ENCODE measurements at places on chromosomes 7 and 10.

DNA sequence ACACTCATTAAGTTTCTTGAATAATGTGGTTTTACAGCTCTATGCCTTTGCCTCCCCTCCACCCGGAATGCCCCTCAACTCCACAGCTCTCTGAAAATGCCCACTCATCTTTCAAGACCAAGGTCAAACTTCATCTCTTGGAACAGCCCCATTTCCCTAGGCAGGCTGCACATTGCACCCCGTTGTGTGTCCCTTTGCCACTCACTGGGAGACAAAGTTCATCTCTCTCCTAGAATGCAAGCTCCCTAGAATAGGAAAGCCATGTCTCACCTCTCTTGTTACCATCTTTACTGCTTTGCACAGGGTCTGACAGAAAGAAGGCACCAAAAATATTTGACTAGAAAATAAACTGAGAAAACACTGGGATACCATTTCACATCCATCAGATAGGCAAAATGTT is 33.3 kb downstream of the UBE2H start:
- no peak for DNase-seq

DNA sequence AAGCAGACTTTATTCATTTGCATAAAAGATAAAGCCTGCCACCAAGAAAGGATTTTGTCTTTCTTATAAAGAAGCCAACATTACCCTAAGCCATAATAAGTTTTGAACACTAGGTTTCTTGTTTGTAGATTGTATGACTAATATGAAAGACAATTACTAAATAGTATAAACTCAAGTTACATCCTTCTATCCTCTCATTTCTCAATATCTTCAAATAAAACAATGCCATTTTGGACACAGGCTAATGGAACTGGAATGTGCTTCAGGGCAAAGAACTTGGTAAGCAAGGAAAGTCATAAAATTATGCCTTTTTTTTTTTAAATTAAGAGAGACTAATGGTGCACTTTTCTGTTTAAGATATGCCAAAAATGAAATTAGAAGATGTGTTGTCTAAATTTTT is 137.7 kb downstream of the DKK1 start:
- no peak for DNase-seq

DNA sequence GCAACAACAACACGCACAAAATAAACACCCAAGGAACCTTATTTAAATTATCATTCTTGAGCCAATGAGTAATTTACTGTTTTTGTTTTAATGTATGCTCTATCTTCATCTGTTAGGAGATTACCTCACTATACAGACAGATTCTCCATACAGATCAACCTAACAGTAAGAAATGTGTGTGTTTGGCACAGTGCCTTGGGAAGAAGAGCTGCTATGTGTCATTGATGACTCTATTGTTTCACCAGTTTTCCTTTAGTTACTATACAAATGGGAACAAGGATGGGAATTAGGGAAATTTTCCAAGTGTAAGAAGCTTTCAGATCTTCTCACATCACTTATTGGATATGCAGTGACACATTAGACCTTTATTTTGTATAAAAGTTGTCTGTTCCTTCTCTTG is 640.3 kb downstream of the NRG3 start:
- DNase-seq: no peak

DNA sequence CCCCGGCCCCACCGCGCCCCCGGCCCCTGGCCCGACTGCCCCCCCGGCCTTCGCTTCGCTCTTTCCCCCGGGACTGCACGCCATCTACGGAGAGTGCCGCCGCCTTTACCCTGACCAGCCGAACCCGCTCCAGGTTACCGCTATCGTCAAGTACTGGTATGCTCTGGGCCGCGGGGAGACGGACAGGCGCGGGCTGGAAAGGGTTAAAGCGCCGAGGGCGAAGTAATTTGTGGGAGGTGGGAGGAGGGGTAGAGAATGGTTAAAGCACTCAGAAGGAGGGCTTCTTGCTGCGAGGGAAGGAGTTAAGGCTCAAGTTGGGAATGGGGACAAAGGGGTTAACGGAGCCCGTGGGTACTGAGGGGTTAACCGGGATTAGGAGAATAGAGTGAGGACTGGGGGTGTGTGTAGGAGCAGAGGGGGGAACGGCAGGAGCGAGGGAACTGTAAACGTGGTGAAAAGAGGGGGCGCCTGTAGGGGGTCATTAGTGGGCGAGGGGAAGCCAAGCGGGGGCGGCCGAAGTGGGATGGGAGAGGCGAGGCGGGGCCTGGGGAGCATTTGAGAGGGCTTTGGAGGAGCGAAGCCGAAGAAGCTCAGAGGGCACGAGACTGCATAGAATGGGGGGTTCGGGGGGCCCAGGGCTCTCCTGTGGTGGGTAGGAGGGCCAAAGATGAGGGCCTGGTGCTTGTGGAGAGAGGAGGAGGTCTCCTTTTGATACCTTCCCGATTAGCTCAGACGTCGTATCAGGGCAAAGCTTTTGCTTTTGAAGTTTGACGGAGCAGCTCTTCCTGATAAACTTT is 605 bp downstream of the SUFU start:
- peak; percentile 36 for DNase-seq

DNA sequence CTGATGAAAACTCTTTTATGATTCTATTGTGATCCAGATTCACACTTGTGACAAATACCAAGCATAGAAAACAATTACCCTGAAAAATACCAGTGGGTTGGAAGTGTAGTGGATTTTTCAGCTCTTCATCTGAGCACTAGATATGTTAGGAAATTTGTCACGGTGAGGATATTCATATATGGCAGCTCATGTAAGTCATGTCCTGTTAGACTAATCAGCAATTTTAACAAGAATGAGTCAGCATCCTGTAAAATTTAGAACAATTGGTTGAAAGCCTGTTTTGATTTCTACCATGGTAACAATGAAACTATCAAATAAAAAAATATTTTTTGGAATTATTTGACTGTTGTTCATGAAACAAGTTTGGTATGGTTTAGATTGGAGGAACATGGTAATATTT is 334.3 kb downstream of the CACNA2D1 start:
- DNase-seq: no peak

DNA sequence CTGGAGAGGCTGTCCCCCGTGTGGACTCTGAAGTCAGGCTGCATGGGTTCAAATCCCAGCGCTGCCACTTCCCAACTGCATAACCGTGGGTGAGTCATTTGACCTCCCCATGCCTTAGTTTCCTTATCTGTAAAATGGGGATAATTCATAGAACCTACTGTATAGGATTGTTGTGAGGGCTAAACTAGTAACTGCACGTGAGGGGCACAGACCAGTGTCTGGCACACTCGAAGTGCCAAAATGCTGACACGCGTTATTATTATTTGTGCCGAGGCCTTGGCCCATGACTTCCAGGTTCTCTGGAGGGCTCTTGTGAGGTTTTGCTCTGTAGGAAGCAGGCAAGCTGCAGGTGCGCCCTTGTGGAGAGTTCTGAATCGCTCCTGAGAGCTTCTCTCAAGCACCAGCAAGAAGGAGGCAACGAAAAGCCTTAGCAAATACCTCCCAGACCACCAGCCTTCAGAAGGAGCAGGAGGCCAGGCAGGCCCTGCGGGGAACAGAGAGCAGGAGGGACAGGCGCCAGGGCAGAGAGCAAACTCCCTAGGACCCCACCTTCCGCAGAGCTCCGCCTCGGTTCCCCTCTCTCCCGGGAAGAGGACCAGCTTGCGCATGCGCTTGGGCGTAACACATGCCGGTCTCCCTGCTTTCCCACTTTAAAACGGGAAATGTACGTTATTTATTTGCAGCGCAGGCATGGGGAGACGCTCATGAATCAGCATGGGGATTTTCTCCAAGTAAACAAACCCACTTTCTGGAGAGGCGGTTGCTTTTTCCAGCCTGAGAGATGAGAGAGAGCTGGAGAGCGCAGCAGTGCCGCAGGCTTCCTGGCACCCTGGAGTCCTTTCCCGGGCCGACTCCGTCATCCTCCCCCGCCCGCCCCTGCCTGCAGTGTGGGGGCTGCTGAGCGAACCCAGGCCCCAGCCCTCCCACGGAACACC is 39.6 kb downstream of the SORCS3 start:
- DNase-seq: no peak

GRCh38 chr10:581776-582330 is 107.6 kb downstream of the DIP2C start:
- no peak for DNase-seq

- DNase-seq: peak; percentile 83
Measured at GRCh38 chr7:74206589-74207120, 3.2 kb upstream of the LAT2 start.

DNA sequence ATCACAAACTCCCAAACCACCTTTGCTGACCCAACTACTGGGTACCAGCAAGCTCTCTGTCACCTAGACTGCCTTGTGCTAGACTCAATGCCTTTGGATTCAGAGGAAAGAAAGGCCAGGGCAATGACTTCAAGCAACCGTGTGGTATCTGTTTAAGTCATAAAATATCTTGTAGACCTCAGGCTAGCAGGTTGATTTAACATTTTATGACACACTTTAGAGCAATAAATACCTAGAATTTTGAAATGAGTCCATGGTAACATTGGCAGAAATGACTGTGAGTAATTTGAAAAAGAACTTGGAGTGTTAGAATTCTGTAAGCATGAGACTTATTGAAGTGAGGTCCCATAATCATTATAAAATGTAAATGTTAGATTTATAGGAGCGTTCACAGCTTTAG is 87.2 kb downstream of the TWIST1 start:
- no peak for DNase-seq

GRCh38 chr10:43043773-43044447 is 33.0 kb upstream of the RET start:
- no peak for DNase-seq

DNA sequence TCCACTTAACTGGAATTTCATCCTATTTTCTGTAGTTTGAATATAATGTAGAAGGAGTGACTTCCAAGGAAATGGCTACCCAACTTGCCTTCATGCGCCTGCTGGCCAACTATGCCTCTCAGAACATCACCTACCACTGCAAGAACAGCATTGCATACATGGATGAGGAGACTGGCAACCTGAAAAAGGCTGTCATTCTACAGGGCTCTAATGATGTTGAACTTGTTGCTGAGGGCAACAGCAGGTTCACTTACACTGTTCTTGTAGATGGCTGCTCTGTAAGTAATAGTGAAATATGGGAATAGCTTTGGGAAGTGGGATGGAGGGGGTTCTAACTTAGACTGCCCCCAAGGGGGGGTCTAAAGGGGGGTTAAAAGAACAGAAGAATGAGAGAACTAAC is 34.5 kb downstream of the COL1A2 start:
- no peak for DNase-seq

DNA sequence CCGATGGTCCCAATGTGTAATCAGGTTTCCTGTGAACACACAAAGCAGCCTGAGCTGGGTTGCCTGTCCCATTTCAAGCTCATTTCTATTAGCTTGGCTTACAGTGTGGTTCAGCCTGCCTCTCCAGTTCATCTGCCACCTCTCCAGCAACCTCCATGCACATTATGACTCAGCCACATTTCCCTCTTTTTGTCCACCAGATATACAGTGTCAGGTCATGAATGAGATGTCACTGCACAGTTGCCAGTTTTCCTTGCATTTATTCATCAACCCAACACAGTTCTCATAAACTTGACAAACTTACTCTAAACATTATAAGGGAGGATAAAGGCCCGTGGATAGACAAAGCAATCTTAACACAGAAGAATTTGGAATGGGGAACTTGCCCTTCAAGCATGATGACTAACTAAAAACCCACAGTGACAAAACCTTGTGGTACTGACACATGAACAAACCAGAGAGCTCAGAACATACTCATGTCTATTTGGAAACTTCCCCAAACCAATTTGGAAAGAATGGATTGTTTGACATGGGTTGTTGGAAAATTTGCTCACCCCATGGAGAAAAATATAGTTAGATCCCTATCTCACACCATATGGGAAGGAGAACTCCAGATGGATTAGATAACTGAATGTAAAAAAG is 2.5 kb upstream of the CFAP58 start:
- no peak for DNase-seq

DNA sequence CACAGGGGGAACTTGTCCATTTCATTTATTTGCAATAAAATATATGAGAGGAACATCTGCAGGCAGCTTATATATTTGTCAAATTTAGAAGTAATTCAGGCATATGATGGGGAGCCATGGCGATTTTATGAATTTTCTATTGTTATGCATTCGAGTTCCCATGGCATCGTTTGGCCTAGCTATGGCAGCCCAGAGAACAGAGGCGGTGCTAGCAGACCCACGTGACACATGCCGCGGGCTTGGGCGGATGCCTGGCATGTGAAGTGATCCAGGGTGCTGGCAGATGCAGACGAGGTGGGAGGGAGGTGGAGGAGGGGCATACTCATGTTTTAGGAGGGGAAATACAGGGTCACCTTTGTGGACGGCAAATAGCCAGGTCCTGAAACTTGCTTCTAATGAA is 560.0 kb upstream of the GALNT17 start:
- no peak for DNase-seq

- no peak for DNase-seq
Measured at GRCh38 chr10:42973411-42973810, 103.5 kb upstream of the RET start.

GRCh38 chr7:39926111-39926510 is 23.9 kb upstream of the CDK13 start:
- DNase-seq: no peak

All from hematopoietic multipotent progenitor cell treated with erythropoietin and hydrocortisone succinate and interleukin-3 and kit ligand, for 17 days (in vitro differentiated cells).